ENCODE measurements at places on chromosomes 1 and 21. TPM values are rescaled to one million over a fixed set of nuclear protein-coding genes. Genes with fewer than 3 reads are reported as not detected.

Gene SLC25A33
- 19.7 TPM for total RNA-seq

Gene DNALI1
- not detected for total RNA-seq

Gene TUT4
- 53.6 TPM for total RNA-seq

Gene DEPDC1
- total RNA-seq, result 36.6 TPM

Gene BARHL2
- not detected for total RNA-seq

Gene B3GALT2
- total RNA-seq, result not detected

Gene BACE2
- total RNA-seq, result not detected

Gene RHCE
- 3.1 TPM for total RNA-seq

Gene ANXA9
- total RNA-seq, result 0.19 TPM
